ENCODE measurements at places on chromosomes 2 and 18.

- no peak for DNase-seq
Observed at GRCh38 chr18:55261253-55261652, 302.0 kb upstream of the CCDC68 start.

- peak; percentile 78 for DNase-seq
Observed at GRCh38 chr2:173652311-173652710, 297.6 kb downstream of the CDCA7 start.

DNA sequence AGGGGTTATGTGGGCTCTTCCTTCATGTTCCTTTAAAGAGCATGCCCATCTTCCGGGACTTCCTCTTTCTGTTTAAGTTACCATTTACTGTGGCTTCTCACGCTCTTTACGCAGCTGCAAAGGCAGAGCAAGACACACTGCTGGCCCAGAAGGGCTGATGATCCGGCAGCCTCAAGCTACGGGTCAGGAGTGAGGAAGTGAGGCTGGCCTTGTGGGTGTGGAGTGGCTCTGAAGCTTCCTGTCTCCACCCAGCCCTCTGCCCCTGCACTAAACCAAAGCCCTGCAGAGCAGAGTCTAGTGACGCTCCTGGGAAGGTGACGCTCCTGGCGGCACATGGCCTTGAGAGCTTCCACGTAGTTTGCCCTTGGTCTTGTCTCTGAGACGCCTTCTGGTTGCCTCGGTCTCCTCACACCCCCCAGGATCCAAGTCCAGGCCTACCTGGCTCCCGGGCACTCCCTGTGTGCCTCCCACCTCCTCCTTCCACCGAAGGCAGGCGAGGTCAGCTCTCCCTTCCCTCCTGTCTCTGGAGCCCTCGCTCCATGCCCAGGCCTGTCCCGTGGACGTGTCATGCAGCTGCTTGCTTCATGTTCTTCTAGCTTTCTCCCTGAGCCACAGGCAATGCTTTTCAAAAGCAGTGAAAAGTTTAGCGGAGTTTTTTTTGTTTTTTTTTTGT lies 50.3 kb downstream of the ARL4C start:
- DNase-seq: no peak

DNA sequence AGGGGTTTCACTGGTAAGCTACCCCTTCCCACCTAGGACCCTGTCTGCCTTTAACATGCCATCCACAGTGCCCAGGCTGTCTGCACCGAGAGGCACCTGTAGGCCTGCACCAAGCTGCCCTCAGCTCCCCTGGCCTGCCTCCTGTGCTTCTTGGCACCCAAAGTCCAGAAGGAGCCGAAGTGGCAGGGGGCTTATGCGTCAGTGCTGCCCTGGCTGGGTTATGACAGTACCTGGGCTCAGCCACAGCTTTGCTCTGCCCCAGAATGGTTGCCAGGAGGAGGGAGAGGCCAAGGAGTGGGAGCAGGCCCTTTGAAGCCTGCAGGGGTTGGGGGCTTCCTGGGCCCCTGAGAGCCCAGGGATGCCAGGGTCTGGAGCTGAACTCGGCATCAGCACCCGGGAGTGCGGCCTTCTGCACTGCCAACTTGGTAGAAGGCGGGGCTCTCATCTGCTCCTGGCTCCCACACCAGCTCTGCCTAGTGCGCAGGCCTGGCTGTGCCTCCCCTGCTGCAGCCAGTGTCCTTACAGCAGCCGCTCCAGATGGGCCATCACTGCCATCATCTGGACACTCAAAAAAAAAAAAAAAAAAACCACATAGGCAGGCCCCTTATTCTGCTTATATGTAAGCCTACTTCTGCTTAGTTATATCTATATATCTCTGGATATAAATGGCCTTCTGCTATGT lies 155.4 kb downstream of the THSD7B start:
- no peak for DNase-seq

- DNase-seq: peak; percentile 61
Observed at GRCh38 chr2:217707131-217707611, 295.6 kb downstream of the TNS1 start.

DNA sequence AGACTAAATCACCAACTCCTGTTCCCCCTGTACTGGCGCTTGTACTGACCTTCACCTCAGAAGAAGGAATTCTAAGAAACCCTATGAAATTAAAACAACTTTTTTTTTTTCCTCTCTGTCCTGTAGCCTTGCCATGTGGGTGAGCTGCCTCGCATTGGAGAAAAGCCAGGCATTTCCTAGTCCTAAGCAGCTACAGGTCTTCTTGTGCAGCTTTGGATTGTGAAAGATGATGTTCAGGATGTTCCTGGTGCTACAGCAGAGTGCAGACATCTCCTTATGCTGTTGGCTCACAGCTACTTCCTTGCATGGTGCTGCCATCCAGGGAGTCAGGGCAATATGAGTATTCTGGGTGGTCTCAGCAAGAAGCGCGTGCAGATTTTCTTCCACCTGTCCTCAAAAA lies 11.9 kb downstream of the PIK3C3 start:
- no peak for DNase-seq

DNA sequence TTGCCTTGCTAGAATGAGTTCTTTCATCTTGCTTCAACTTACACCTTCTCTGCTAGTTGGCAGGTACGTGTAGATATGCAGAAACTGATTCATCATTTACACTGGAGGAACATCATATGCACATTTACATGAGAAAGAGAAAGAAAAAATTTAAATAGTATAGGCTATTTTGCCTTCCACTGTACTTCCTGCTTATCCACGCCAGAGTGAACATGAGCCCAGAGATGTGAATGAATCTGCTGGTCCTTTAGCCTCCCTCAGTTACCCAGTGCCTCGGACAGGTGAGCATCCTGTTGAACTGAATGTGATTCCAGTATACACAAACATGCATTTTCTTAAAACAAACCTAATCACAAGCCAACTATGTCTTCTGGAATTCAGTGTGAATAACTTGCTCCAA lies 83.6 kb downstream of the SESTD1 start:
- DNase-seq: no peak

GRCh38 chr2:40416486-40416885 lies 35.4 kb downstream of the SLC8A1 start:
- no peak for DNase-seq

DNA sequence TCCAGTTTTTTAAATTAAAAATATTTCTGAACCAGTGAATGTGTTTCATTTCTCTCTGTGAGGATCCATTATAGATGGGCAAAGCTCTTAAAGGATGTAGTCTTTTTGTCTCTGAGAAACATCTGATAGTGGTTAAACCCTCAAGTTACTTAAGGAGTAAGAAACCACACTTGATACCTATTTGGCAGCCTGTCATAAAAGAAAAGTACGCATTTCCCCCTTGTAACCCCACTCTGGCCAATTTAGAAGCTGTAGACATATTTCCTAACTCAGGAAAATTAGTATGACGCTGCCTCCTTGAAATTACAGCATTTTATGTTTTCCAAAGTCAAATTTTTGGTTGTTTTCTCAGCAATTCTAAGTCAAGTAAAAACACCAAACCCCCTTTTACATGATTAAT lies 2.0 kb downstream of the STAT4 start:
- DNase-seq: no peak

- DNase-seq: no peak
Observed at GRCh38 chr2:107414376-107414775, 412.3 kb upstream of the RGPD4 start.

GRCh38 chr18:77056344-77057005 lies 76.1 kb downstream of the MBP start:
- no peak for DNase-seq

DNA sequence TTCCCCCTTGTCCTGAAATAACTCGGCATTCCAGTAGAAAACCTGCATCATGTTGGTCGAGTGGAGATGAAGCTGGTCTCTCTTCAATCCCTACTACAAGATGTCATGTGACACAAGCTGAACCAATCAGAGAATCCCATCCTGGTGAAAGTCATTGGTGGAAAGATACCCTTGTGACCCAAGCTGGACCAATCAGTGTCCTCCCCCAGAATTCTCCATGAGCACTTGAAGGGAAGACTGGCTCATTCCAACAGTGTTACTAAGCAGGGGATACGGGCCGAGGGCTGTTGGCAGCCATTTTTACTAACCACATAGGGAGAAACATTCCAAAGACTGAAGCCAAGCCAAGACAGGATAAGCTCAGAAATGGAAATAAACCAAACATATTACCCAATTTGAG lies 298.3 kb downstream of the ICOS start:
- DNase-seq: peak; percentile 2

DNA sequence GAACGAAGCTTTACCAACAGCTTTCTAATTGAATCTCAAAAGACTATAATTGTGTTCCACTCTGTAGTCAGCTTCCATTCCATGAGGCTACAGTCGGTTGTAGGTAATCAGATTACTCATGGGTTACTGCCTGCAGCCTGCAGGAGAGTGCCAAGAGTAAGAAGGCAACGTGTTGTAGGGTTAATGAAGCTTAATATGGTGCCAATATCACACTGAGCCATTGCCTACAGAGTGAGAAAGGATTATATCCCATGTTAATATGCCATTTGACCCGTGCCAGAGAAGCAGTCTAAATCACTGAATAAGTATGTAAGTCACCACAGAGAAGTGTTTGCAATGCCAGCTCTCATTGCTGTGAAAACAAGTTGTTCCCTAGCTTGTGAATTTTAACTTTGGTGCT lies 734.5 kb upstream of the ACVR2A start:
- DNase-seq: no peak

DNA sequence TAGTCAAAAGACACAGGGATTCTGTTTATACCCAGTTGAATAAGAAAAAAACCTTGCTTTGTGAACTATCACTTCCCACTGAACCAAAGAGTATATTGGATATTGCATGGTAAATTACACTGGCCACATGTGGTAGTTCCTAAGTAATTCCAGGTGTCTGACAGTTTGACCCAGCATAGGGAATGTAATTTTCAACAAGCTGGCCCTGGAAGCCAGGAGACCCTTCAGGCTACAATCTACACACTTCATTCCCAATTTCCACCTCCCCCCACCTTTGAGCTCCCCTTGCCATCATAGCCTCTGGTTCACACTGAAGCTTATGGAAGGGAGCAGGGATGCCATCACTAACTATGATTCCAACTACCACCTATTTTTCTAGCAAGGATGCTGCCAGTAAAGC lies 2.8 kb downstream of the FRZB start:
- DNase-seq: no peak

DNA sequence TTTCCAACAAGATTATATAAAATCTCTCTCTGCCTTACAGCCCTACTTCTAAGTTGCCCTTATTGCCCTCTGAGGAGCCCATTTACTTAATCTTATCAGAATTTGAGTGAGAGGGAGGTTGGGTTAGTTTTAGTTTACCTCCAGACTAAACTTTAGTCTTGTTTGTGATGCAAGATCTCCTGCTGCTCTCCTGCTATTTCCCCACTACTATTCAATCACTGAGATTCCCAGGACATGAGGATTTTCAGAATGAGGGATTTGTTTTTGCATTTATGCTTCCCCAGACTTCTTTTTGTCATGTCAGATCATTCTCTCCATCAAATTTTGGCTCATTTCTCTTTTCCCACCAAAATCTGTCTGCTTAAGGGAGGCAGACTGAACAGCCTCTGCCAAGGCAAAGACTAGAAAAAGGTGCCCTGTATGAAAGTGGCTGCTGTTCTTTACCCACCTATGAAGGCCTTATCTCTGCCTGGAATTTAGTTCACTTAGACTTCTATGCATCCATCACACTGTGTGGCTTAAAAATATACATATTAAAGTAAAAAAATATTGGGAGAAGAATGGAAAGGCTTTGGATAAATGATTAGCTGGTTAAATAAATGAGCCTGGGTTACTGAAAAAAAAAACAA lies 401.3 kb downstream of the PID1 start:
- DNase-seq: peak; percentile 42

- DNase-seq: peak; percentile 86
Observed at GRCh38 chr2:161223139-161223732, 63.0 kb downstream of the TANK start.

DNA sequence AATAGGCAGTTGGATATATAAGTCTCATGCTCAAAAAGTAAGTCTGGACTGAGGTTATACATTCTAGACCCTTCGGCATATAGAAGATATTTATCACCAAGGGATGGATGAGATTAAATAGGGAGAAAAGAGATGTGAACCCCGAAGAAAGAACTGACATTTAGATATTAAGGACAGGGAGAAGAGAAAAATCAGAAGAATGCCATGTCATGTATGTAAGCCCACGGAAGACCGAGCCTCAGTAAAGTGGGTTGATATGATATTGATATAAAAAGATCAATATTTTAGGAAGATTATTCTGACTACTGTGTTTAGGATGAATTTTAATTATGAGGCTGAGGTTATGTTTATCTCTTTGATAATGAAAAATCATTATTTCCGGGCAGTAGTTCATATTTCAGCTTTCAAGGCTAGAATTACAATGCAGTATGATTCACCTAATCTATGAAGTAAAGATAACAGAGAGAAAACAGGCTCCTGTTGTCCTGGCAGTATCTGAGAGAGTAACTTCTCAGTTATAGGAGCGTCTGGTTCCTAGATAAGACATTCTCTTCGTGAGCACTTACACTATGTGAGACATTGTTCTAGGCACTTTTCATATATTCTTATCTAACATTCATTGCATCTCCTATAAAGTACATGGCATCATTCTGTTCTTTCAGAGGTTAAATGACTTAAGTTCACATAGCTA lies 83.0 kb downstream of the UBR3 start:
- peak; percentile 19 for DNase-seq

- DNase-seq: no peak
Observed at GRCh38 chr2:134153294-134153880, 100.5 kb upstream of the MGAT5 start.

All from adipocyte (in vitro differentiated cells).